ENCODE measurements at places on chromosomes 11 and 22. TPM values are rescaled to one million over a fixed set of nuclear protein-coding genes. Genes with fewer than 3 reads are reported as not detected.
A peak's percentile ranks its signal among the peaks of the same experiment; 100 is the strongest.

TSPAN32 gene
- 145 TPM for total RNA-seq

TBX10 gene
- total RNA-seq: not detected

ELMOD1 gene
- not detected for total RNA-seq

DNA sequence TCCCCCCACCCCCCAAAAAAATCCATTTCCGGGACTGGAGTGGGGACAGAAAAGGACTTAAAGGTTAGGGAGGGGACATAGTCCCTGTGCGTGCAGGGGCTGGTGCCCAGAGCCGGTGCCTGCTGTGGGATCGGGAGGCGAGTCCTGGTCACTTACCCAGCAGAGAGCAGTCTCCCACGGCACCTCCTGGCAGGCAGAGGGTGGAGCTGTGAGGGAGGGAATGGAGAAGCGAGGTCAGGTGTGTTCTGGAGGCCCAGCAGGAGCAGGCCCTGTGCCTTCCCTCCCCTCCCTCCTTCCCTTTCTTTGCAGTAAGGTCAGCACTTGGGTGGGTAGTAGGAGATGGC lies 28.4 kb downstream of the SHANK3 start:
- no peak for DNase-seq

DNA sequence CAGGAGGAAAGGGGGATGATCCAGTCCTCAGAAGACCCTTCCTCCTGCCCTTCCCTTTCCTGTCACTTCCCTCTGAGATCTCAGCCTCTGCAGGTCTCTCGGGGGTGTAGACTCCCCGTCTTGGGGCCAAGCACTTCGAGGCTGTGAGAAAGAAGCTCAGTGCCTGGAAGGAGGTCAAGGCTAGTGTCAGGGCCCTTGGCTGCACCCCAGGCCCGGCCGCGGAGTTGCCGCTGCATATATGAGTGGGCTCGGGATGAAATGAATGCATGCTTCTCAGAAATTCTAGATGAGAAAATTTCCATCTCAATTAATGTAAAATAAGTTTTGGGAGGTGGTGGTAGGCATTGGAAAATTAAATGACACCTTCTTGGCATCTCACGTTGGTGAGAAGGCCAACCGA lies 1313.7 kb downstream of the BRD1 start:
- no peak for DNase-seq

DNA sequence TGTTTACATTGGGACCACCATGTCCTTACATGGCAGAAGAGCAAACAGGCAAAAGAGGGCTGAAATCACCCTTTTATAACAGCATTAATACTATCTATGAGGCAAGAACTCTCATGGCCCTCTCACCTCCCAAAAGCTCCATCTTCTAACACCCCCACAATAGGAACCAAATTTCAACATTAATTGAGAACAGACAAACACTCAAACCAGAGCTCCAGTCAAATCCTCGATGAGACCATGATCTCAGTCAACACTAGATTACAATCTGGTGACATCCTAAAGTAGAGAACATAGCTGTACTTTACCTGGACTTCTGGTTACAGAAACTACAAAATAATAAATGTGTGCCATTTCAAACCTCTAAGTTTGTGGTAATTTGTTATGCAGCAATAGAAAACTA lies 25.1 kb downstream of the OR2AG2 start:
- DNase-seq: no peak

DNA sequence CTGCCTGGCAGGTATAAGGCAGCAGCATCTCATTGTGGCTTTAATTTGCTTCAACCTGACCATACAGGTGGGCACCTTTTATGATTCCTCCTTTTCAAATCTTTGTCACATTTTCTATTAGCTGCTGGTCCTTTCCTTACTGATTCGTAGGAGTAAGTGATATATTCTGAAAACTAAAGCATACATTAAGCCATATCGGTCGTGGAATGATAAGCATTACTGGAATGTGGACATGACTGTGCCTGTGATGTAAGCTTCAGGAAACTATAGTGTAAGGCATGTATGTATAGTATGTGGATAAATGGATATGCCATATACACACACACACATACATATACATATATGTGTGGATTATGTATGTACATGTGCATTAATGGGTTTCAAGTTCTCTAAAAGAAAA lies 20.8 kb downstream of the YPEL1 start:
- DNase-seq: no peak

DNA sequence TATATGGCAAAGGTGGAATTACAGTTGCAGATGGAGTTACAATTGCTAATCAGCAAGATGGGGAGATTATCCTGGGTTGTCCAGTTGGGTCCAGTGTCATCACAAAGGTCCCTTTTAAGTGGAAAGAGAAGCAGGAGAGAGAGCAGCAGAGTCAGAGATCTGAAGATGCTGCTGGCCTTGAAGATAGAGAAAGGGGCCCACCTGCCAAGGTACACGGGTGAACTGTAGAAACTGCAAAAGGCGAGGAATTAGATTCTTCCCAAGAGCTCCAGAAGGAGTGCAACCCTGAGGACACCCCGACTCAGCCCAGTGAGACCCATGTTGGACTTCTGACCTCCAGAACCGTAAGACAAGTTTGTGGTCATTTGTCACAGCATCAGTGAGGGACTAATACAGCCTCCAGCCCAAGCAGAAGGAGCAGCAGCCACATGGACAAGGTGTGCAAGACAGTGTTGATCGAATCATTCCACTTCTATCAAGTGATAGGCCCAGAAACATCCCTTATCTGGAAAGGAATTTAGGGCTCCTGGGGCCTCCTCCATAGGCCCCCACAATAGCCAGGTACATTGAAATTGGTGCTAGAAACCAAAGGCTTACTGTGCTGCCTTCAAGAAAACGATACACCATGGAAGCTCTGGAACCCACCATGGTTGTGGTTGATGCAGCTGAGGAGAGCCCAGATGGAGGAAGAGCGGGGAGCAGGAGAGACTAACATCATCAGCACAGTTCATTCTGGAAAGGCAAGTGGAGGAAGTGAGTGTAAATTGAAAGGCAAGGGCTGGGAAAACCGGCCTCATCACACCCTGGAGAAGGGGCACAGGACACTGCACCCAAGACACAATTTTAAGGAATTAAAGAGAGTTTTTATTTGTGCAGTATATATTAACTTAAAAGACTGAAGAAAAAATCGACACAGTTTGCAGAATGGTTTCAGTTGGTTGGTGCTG lies 23.3 kb downstream of the SNAP29 start:
- no peak for DNase-seq

GRCh38 chr11:114876234-114876633 lies 197.9 kb downstream of the NXPE2 start:
- DNase-seq: no peak

- peak; percentile 25 for DNase-seq
These were observed 43.7 kb downstream of the ZBTB16 start for GRCh38 chr11:114102993-114103896.

DNA sequence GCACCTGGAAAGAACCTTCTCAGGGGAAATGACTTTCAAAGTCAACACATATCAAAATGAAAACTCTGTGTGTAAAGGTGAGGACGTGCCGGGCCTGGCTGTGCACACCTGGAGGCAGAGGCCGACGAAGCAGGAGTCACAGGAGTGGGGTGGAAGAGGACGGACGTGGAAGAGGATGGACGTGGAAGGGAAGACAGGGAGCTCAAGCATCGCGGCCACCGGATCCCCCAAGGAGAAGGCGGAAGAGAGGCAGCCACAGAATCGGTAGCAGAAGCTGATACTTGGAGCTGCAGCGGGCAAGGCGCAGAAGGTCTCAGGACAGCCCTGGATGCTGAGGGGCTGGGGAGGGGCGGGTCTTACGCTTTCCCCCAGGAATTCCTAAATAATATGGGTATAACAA lies 519.8 kb downstream of the BRD1 start:
- no peak for DNase-seq
